Frontal cortex (tissue), 4 donors: ENCODE measurements at places on chromosomes 5 and 9.

DNA sequence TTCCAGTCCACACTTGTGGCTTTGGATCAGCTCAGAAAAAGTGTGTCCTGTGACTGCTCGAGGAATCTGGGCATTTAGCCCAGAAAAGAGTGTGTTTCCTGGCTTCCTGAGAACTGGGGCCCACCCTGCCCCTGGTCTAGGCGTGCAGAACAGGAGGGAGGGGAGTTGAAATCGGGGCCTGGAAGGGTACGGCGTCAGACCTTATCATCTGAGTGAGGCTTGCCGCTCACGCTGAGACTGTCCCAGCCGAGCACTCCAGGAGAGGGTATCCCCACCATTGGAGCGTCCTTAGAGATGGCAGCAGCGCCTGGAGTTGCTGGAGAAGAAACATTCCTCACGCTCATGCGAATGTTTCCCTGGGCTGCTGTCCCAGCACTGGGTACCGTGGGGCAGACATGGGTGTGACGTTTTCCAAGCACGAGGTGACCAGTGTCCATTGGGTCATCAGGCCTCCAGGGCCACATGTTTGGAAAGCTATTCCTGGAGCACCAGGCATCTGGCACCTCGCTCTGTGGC lies 22.5 kb downstream of the NEK6 start:
- DNase-seq: no peak

DNA sequence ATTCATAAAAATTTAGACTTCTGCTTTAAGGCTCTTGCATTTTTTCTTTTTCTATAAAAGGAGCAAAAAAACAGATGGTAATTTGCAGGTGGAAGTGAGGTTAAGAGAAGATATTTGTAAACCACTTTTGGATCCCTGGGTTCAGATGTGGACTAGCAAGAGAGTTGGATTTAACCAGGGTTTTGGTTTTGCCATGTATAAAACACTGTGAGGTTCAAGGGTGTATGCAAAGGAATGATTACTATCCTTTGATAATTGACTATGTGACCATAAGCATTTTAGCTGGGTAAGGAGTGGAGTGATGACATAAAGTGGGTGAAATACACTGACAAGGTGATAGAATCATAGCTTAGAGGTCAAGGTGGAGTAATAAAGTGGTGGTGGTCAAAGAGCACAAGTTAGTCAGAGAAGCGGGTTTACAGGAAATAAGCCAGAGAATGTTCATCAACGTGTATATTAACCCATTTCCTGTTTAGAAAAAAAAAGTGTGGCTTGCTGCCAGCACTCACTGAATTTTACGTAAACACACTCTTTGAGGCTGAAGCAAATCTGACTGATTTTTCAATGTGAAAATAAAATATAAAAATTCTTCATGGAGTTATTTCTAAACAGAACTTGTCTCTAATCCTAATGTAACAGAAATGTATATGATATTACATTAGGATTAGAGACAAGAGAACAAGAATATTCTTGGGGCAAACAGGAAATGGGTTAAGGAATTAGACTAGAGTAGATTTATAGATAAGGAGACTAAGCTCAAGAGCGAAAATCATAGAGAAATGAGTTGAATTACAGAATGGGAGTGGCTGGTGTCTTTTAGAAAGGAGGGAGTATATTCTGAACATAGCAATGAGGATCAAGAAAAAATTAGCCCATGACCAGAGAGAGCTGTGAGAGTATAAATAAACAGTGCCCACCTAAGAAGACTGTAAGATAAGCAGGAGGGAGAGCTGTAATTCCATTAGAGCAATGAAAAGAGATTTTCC lies 74.5 kb downstream of the CDKN2A start:
- DNase-seq: no peak

DNA sequence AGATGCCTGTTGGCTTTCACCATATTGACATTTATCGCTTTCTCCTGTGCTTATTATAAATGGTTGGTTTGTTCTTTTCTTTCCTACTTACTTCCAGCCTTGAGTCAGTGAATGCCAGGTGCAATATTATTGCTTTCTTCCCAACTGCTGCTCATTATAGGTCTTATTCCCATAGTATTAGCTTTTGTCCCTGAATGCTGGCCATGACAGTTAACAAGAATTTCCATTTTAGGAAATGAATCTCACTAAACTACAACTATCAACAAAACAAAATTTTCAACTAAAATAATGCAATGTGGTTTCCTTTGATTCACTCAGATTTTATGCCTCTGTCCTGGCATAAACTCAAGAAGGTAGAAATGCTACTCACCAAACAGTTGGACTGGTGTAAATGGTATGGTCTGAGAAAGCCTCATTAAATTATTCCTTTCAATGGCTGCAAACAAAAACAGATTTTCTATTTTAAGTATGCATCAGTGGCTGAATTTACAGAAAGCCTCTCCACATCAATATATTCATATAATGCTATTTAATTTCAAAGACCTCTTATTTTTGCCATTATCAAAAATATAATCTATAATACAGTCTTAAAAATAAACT lies 145.4 kb downstream of the TRPM6 start:
- DNase-seq: no peak

DNA sequence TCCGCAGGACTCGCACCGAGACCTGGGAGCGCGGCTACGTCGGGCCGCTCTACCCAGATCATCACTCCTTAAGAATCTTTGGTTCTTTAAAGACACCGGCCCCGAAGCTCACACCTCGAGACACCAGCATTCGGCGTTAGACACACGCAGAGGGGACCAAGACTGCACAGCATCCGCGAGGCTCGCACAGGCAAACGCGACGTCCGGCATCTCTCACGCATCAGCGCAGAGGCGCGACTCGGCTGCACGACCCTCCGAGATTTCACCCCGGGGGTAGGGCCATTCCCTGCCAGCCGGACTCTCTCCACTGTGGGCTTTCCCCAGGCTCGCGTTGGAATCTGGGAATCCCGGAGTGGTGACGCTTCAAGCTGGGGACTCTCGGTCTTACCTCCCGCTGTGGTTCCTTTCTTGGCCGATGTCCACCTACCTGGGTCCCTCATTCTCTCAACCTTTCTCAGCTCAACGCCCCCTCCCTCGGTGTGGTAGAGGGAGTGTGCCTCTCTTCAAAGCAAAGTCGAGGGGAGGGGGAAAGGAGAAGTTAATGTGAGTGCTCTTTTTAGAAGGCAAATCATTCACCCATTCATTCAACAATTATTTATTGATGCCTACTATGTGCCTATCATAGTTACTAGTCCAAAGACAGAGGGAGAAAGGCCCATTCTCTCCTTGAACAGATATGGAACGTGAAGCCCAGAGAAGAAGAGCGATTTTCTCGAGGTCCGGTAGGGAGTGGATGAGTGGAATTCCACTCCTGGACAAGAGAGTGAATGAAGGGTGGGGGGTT lies 1.3 kb upstream of the HAND1 start:
- DNase-seq: no peak

GRCh38 chr5:8188874-8189565 lies 320.1 kb downstream of the MTRR start:
- no peak for DNase-seq

DNA sequence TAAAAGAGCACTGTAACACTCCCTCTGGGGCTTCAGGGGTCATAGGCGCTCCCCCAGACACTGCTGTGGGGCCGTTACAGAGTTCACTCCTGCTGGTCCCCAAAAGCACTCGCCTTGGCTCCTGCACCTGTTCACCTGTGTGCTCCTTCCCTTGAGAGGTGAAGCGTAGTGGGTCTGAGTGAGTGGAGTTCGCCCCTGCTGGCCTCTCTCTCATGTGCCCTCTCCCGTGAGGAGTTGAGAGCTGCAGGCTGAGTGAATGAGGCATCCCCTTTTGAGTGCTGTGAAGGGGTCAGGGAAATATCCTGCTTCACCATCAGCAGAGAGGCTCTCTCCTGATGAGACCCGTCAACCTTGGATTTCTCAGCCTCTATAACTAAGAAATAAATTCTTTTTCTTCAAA lies 134.6 kb upstream of the TUT7 start:
- DNase-seq: no peak

GRCh38 chr9:113602126-113603047 lies 138.9 kb downstream of the RGS3 start:
- DNase-seq: no peak

GRCh38 chr5:10556893-10557746 lies 6.8 kb upstream of the ANKRD33B start:
- DNase-seq: no peak

DNA sequence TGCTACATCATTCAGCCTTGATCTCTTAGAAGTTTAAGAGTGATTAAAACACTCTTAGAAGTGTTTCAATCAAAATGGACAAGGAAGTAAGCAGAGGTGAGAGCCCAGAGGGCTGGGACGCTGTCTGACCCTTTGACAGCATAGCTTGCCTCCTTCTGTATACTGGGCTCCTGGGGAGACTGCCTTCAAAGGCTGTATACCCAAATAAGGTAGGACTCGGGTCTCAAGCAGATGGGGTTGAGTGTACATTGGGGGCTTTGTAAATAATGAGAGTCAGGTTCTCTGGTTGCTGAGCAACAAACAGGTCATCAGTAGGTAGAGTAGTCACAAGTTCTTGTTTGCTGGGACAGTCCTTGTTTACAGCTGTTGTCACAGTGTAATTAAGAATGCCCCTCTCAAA lies 97.1 kb downstream of the PJA2 start:
- no peak for DNase-seq

DNA sequence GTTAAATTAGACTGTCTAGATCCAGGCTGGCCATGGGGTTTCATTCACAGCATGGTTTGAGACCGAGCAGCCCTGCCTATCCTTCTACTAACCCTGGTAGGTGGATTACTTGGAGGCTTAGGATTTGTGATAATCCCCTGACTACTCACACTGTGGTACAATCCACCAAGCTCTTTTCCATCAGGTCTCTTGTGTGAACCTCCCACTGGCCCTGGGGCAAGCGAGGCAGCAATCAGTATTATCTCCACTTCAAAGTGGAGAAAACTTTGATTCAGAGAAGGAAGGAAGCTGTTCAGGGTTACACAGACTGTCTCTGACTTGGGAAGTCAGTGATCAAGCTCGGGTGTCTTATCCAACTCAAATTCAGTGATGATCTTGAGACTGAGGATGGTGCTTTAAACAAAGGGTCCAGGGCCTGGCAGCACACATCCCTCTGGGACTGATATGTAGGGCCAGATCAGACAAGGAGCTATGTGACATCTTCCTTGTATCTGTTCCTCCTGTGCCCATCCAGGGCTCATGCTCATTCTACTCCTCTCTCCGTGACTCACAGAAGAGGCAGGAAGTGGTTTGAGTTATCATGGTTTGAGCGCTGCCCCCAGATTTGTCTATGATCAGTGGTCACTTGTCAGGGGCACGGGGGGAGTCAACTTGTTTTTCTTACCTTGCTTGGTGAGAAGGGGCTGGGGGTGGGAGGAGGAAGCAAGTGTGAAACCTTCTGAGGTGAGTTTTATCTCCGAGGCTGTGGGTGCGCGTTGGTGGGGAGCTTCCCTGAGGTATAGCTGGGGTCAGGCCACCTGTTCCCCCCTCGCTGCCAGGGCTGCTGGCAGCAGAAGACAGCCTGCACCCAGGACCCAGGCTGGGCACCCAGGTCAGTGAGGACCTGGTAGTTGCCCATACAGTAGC lies 48.6 kb downstream of the RGS3 start:
- no peak for DNase-seq

DNA sequence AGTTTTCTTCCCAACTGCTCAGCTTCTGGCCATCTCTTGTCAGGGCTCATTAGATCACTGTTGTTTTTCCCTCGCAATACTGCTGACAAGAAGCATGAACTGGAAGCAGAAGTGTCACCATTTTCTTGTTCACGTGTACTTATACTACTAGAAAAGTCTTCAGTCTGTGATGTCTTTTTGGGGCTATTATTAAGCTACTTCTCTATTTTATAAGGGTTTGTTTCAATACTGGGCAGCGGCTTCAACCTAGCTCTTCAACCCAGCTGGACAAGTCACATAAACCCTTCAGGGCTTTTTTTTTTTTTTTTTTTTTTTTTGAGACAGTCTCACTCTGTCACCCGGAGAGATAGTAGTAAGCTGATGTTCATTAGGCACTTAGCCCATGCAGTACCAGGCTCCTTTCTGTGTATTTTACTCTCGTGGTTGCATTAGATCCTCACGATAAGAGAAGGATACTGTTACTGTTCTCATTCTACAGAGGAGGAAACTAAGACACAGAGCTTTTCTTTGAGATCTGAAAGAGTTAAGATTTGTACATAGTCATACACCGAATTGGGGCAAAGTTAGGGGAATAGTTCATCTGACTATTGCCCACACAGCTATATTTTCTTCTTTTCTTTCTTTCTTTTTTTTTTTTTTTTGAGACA lies 20.5 kb downstream of the RAPGEF1 start:
- no peak for DNase-seq

- no peak for DNase-seq
Observed at GRCh38 chr5:36648426-36648825, 42.0 kb downstream of the SLC1A3 start.

DNA sequence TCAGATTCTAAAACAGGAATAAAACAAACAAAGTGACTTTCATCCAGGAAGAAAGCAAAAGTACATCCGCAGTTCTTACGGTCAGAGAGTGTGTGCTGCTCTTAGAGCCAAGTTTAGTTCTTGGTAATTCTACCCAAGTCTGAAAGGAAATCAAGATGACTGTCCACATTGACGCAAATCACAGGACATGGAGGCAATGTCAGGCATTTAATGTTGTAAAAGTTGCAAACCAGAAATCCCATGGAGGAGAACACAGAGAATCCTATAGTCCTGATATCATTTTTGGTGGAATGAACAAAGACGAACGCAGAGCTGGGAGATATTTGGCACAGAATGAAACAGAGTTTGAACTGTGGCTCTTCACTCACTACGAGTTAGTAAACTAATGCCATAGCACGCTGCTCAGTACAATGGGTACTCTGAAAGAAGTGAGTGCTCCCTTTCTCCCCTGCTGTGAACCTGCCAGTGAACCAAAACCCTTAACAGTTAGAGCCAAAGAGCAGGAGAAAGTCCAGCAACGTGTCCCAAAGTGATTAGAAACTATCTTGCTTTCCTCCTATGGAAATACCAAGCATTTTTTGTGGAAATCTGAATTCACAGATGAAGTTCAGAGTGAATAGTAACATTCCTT lies 74.3 kb downstream of the MUSK start:
- no peak for DNase-seq

- DNase-seq: no peak
Observed at GRCh38 chr9:137987244-137988030, 109.9 kb downstream of the CACNA1B start.

- no peak for DNase-seq
Observed at GRCh38 chr5:89110916-89111646, 228.1 kb upstream of the MEF2C start.

DNA sequence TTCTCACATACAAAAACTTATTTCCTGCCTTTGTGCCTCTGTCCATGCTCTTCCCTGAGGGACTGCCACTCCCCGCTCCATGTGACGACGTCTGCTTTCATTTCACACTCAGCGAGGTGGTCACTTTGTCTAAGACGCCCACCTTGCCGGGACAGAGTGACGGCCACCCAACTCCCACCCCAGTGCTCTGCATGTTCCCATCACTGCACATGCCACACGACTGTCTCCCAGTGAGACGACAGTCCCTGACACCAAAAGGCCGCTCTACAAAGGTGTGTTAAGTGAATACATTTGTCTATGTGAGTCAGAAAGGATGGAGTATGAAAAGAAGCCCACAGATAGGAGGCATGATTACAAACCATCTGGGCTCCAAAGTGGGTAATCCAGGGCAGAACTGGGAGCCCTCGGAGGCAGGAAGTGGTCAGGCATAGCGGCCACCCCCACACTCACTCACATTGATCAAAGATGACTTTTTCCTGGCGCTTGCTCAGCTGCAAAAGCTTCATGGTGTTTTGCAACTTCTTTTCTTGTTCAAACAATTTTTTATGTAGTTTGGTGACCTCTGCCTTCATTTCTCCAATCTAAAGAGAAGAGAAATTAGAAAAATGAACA lies 185.8 kb downstream of the CDK5RAP2 start:
- no peak for DNase-seq

- DNase-seq: no peak
Observed at GRCh38 chr5:136749016-136749415, 383.7 kb upstream of the TRPC7 start.
